ENCODE measurements at places on chromosomes 6 and 20. TPM values are rescaled to one million over a fixed set of nuclear protein-coding genes. Genes with fewer than 3 reads are reported as not detected.

Gene TRPC4AP
- total RNA-seq: 68.9 TPM

- no peak for DNase-seq
- no peak overlapping the region for H3K4me3 ChIP-seq
- no peaks in the 10 kb centered on the region for H3K36me3 ChIP-seq
- H3K27ac ChIP-seq: no peak overlapping the region
- H3K27me3 ChIP-seq: no peaks in the 10 kb centered on the region
- no peaks in the 10 kb centered on the region for H3K4me1 ChIP-seq
Observed at GRCh38 chr6:84442208-84442607, 214.8 kb upstream of the CEP162 start.

DNA sequence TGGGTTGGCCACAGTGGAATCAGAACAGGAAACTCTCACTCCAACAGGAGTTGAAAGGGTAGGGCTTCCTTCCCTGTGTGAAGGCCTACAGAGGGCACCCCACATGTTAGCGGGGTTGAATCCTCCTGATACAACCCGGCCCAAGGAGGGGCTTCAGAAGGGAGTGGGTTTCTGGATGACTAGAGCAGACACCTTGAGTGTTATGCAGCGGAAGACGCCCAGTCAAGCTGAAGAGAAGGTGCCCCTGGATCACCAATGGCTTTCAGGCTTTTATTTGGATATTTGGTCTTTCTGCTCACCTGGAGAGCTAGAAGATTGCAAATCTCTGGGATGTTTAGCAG is 132.8 kb downstream of the PRND start:
- no peak for DNase-seq
- H3K27me3 ChIP-seq: no peaks in the 10 kb centered on the region
- peaks cover 2% of the 10 kb centered on the region for H3K36me3 ChIP-seq

- H3K4me1 ChIP-seq: no peaks in the 10 kb centered on the region
- no peaks in the 10 kb centered on the region for H3K27me3 ChIP-seq
- no peak for DNase-seq
- no peak overlapping the region for H3K4me3 ChIP-seq
- no peaks in the 10 kb centered on the region for H3K36me3 ChIP-seq
- H3K27ac ChIP-seq: no peak overlapping the region
Observed at GRCh38 chr6:144921206-144921975, 636.3 kb downstream of the UTRN start.

Gene PTGIS
- 0.56 TPM for total RNA-seq

Gene LAMP5
- not detected for total RNA-seq

Data from SJCRH30 (cell line).